Stimulated activated CD4-positive, alpha-beta T cell treated with anti-CD3 and anti-CD28 coated beads, TNF-alpha, amount 100 ng/mL, for 48 hours (primary cell): ENCODE measurements at places on chromosomes 4 and X.

- no peak for DNase-seq
Observed at GRCh38 chr4:95059663-95060062, 301.9 kb downstream of the BMPR1B start.

DNA sequence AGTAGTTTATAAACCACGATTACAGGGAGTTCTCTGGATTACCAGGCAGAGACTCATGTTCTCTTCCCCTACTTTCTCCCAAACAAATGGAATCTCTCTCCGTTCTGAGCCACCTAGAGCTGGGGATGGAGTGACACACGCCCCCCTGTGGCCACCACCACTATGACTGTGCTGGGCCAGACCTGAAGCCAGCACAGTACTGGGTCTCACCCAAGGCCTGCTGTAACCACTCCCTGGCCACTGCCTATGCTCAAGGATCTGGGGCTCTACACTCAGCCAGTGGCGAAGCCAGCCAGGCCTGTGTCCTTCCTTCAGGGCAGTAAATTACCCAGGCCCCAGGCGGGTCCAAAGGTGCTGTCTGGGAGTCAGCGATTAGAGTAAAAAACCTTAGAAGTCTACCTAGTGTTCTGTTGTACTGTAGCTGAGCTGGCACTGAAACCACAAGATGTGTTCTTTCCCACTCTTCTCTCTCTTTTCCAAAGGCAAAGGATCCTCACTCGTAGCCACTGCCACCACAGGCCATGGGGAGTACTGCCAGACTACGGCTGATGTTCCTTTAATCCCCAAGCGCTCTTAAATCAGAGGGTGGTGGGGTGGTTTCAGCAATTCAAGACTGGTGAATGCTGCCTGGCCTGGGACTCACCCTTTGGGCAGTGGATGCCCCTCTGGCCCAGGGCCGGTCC lies 412.2 kb upstream of the ARX start:
- no peak for DNase-seq

GRCh38 chr4:98098764-98099163 lies 44.5 kb downstream of the STPG2 start:
- DNase-seq: no peak

- DNase-seq: no peak
Observed at GRCh38 chrX:36640232-36640631, 367.9 kb upstream of the FAM47C start.

- no peak for DNase-seq
Observed at GRCh38 chrX:16589211-16589610, 60.7 kb upstream of the S100G start.
